NCI-H446 (cell line): ENCODE measurements at places on chromosomes 5 and 9.

DNA sequence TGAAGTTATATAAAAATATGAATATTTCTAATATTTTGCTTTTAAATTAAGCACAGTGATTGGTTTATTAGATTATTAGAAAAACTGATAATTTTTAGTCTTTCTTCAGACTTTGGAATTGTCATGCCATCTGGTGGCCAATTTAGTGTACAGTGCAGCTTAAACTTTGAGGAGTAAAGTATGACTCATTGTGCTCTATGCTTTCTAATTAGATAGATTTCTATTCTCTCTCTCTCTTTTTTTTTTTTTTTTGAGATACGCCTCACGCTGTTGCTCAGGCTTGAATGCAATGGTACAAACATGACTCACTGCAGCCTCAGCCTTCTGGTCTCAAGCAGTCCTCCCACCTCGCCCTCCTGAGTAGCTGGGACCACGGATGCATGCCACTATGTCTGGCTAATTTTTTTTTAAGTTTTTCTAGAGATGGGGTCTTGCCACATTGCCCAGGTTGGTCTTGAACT is 42.1 kb upstream of the GPR21 start:
- DNase-seq, result peak; percentile 33

GRCh38 chr5:87405472-87406155 is 7.1 kb downstream of the CCNH start:
- DNase-seq, result no peak

DNA sequence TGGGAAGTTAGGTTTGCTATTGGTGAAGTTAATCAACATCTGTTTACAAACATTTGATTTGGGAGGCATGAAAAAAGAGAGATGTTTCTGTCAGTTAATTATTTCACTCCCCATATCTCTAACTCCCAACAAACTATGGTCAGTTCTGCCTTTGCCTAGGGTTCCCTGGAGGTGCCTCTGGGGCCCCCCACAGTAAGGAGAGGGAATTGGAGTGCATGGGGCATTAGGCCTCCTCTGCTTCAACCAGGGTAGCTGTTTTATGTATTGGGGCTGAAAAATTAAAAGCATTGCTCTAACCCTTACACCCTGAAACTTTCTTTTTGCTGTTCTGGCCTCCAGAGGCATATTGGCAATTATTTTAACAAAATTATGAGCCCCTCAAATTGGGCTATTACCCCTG is 32.3 kb downstream of the RUSC2 start:
- no peak for DNase-seq

- DNase-seq, result no peak
Observed at GRCh38 chr5:178786859-178787499, 56.5 kb upstream of the ZNF354A start.

- DNase-seq, result no peak
Observed at GRCh38 chr9:72305102-72305546, 59.9 kb downstream of the ZFAND5 start.

- no peak for DNase-seq
Observed at GRCh38 chr5:58775701-58776262, 192.9 kb downstream of the RAB3C start.

- no peak for DNase-seq
Observed at GRCh38 chr9:86135371-86135770, 36.0 kb upstream of the GOLM1 start.

- no peak for DNase-seq
Observed at GRCh38 chr5:172809774-172810173, 24.3 kb upstream of the ERGIC1 start.

DNA sequence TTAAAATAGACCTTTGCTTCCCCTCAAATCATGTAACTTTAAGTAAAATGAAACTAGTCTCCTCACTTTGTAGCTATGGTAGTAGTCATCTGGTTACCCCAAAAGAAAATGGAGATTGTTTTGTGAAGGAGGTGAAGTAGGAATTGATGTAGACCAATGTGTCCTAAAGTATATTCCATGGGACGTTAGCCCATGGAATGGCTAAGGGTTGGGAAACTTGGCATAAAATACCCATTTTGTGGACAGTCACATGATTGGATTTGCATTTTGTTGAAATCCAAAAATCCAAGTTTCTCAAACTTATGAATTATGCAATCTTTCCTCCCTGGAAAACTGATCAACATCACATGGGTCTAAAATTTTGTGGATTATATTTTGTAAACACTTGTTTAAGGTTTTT is 290.6 kb downstream of the OSTF1 start:
- no peak for DNase-seq

- DNase-seq, result no peak
Observed at GRCh38 chr5:141701360-141702119, 19.5 kb upstream of the ARAP3 start.

- DNase-seq, result peak; percentile 29
Observed at GRCh38 chr5:102090770-102091169, 205.3 kb downstream of the SLCO4C1 start.

DNA sequence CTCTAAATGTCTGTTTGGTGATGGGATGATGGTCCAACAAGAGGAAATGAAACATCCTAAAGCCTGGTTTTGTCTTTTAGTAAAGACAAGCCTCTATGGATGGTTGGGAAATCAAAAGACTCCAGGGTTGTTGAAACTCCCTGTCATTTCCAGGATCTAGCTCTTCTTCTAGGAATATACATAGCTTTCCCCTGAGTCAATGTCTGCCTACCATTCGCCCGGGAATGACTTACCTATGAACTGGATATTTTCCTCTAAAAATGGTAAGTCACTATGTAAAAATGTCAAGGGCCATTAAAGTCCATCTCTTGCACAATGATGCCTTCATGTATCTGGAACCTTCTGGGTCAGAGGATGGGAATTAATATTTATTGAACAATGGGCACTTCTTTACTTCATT is 11.1 kb upstream of the KIF12 start:
- DNase-seq, result no peak

DNA sequence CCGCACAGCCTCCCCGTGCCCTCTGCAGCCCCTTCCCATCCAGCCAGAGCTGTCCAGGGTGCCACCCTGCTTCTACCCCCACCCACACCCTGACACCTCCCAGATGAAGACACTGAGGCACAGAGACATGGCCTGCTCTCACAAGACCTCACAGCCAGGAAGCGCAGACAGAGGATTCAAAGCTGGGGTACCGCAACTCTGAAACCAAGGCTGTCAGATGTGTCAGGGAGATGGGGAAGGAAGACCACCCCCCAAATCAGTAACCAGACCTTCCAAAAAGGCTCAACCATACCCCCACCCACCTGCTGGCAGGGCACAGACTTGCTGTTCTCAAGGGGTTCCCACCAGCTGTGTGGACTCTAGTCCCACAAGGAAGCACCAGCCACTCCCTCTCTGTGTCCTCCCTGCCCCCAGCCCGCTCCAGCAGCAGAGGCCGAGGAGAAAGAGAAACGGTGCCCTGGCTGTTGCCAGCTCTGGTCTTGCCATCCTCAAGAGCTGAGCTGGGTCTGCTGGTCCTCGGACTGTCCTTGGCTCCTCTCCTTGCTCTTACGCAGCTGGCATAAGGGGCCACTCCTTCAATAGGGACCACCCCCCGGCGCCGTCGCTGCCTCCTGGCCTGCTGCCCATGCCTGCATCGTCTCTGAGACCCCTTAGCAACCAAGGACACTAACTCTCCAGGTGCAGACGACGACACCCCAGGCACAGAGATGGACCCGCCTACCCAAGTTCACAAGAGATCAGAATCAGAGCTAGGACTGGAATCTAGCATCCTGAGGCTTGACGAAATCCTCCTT is 699 bp downstream of the AKNA start:
- DNase-seq, result no peak

GRCh38 chr5:1203311-1203967 is 2.0 kb downstream of the SLC6A19 start:
- DNase-seq, result no peak

DNA sequence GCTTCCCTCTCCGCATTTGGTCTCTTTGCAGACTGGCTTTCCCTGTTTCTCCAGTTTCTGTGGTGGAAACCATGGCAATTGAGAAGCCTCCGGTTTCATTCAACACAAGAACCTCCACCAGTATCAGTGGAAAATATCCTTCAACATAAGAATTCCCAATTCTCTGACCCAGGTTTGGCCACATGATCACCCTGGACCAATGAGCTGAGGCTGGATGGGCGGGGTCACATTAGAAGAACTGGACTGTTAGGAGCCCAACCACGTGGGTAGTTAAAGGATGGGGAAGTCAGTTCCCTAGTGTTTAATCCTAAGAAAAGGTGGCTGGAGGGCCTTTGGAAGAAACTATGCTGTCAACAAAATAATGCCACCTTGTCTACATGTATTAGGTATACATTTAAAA is 336.3 kb downstream of the DMRT2 start:
- DNase-seq, result no peak
